Activated T-helper 9 cell treated with anti-CD3 and anti-CD28 coated beads, Interleukin-2, amount 50 U/mL, for 16 hours (primary cell): ENCODE measurements at places on chromosomes 2 and 18.

DNA sequence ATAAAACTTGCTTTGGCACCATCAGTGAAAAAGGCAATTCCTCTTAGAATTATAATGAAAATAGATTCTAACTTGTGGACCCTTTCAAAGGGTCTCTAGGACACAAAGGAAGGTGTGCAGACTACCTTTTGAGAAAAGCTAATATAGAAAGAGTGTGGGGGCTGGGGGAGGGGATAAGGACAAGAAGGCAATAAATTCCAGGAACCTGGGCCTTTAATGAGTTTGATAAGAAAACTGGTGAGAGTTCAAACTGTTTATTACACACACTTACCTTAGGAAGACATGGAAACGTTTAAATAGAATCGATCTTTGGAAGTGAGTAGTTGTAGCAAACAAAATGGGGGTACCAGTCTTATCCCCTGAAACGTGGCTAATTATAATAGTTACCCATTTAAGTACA is 39.6 kb upstream of the PGAP1 start:
- no peak for DNase-seq

DNA sequence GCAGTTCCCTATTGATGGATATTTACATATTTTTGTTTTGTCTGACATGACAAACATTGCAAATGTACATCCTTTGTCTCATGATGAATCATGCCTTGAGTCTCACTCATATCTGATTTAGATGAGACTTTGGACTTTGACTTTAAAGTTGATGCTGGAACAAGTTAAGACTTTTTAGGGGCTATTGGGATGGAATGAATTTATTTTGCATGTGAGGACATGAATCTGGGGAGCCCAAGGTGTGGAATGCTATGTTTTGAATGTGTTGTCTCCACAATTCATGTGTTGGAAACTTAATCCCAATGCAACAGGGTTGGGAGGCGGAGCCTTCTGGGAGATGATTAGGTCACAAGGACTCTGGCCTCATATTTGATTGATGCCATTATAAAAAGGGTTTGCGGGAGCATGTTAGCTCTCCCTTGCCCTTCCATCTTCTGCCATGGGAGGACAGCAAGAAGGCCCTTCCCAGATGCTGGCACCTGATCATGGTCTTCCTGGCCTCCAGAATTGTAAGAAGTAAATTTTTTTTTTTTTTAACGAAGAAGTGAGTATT is 29.1 kb upstream of the INO80D start:
- no peak for DNase-seq

GRCh38 chr2:102010902-102011301 is 19.1 kb downstream of the IL1R2 start:
- DNase-seq: no peak

DNA sequence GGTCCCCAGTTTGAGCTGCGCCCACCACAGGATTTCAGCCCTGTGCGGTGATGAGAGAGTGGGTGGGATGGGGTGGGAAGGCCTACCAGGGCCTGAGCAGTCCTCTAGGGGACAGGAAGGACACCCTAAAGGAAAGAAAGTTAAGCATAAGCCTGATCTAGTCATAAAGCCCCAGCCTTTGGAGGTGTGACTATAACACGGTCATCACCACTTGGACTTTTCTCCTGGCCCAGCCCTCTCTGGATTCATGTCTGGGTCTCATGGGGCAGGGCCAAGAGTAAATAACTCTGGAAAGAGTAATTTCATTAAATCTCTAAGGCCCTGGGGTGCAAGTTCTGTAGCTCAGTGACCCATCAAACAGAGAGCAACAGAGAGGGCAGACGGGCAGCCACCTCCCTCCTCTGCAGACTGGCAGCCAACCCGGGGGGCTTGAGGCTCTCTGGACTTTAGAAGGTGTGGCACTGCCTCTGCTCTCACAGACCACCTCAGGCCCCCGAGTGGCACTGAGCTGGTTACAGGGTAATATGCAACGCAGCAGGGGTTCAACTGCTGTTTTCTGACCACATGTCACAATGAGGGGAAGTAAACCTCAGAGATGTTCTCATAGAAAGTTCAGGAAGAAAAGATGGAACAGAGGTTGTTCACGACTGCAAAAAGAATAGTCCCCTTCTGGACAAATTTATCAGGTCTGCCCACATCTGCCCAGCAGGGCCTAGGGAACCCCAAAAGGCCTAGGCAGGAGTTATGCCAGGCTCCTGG is 41.5 kb downstream of the TGFA start:
- DNase-seq: no peak

DNA sequence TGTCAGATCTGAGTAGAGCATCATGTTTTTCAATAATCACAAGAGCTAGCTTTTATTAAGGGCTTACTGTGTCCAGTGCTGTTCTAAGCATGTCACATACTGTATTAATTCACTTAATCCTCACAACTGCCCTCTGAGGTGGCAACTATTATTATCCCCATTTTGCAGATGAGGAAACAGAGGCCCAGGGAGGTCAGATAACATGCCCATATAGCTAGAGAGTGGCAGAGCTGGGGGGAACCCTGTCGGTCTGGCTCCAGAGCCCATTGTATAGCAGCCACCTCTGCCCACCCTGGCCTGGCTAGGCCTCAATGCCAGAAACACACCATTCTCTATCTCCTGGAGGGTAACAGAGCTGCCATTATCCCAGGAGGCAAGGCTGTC is 113.2 kb downstream of the B3GNT2 start:
- no peak for DNase-seq

DNA sequence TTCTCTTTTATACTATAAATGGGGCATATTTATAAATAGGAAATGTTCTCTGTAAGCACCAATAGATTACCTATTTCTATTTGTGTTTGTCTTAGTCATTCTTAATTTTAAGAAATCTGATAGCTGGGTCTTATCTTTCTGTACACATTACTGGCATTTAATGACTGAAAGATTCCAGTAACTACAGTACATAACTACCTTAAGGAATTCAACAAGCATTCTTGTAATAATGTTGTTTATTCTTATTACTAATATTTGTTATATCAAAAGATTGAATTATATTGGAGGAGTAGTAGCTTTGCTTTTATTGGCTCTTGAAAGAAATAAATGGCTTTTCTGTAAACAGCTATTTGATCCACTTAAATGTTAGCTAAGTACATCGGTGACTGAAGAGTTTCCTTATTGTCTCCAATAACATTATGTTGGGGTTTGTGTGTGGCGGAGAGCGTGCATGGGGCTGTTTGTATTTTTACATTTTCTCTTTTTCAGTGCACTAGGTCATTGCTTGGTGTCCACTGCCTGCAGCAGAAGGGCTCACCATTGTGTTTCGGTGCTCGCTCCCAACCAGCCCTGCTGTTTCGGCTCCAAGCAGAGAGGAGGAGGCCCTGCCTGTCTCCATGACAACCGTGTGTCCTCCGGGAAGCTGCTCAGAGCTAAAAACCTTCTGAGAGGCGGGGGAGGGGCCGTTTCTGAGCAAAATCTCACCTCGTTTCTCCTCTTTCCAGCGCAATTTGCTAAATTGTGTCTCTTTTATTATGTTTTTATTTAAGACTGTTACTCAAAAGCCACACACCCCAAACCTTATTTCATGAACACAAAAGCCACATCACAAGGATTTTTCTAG is 112.5 kb upstream of the SLC38A11 start:
- no peak for DNase-seq

DNA sequence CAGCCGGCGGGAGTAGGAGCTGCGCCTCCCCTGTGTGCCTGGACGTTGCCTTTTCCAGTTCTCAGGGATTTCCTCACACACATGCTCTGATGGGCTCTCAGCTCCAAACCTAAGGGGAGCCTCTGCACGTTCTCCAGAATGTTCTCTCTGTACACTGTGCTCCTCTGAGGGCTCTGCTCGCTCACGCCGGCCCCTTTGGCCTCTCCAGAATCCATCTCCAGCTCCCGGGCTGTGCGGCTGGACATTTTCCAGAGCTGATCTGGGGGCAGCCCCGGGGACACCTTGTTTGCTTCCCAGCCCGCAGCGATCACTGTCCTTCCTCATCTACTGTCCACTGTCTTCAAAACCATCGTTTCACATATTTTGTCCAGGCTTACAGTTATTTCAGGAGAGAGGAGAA is 245.4 kb upstream of the HDAC4 start:
- DNase-seq: no peak

GRCh38 chr2:128444816-128445522 is 126.3 kb upstream of the HS6ST1 start:
- DNase-seq: no peak

GRCh38 chr18:12119358-12119757 is 25.7 kb downstream of the ANKRD62 start:
- no peak for DNase-seq

- no peak for DNase-seq
These were observed 319.4 kb upstream of the FANCL start for GRCh38 chr2:58560531-58560930.
